ENCODE measurements at places on chromosomes 12 and 14.

- DNase-seq, result no peak
Measured at GRCh38 chr14:33454707-33455106, 496.2 kb downstream of the EGLN3 start.

GRCh38 chr12:108316176-108317086 lies 22.7 kb downstream of the CMKLR1 start:
- no peak for DNase-seq

DNA sequence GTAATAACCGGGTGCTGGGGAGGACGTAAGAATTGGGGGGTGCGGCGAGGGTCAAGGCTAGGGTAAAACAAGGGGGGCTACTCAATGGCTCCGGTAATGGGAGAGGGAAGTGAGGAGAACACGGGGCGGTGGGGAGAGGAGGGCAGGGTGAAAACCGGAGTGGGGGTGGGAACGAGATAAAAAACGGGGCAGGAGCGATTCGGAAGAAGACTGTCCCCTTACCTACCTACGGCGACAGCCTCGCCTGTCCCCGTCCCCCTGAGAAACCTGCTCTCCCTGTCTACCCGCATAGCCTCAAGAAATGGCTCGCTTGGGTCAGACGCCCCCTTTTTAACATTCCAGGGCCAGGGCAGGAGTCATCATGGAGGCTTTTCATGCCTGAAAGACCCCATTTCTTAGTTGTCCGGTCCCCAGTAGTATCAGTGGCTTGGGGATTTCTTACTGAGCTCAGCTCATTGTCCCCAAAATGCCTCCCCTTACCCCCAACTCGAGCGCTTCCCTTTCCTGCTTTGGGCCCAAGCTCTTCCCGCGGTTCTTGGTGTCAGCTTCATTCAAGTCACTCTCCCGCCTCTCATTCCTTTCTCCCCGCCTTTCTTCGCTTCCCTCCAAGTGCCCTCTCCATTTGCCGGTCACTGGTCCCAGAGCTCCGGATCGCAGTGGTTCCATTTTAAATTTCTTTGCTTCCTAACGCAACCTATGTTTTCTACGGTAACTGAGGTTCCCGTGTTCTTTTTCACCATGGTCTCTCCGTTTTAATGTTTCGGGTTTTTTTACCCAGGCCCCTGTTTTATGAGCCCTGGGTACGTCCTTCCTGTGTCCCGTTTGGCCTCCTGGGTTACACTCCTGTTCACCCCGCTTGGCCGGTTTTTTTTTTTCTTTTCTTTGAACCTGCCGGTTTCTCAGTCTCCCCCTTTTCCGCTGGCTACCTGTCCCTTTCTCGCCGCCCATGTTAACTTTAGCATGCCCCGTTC lies 1.2 kb upstream of the WSB2 start:
- peak; percentile 59 for DNase-seq

- DNase-seq, result no peak
Measured at GRCh38 chr12:16984484-16984883, 378.5 kb upstream of the LMO3 start.

- DNase-seq, result no peak
Measured at GRCh38 chr12:110957652-110958051, 37.3 kb upstream of the MYL2 start.

DNA sequence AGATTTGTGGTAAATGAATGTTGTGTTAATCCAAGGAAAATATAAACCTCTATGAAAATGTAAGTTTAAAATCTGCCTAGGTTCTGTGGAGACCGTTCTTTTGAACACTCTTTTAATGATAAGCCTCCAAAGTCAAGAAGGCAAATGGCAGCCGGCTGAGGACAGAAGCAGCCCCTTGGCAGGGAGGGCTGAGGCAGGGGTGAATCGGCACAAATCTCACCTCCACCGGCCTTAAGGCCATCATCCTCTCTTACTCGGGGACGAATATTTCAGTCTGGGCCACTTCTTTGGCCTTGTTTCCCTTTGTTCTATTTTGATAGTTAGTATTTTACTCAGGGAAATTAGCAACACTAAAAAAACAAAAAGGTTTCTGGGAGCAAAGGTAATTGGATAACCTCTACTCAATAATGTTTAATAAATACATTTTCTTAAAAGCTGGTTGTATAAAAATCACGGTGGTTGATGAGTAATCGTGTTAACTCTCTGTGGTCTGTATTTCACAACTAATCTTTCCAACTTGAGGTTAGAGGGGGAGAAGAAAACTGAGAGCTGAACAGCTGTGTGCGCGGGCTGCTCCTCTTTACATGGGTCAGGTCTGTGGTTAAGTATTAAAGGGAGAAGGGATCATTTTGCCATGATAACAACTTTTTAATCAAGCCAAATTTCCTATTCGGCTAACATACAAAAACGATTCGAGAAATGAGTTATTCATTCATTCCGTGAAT lies 18.6 kb downstream of the LGMN start:
- peak; percentile 43 for DNase-seq

DNA sequence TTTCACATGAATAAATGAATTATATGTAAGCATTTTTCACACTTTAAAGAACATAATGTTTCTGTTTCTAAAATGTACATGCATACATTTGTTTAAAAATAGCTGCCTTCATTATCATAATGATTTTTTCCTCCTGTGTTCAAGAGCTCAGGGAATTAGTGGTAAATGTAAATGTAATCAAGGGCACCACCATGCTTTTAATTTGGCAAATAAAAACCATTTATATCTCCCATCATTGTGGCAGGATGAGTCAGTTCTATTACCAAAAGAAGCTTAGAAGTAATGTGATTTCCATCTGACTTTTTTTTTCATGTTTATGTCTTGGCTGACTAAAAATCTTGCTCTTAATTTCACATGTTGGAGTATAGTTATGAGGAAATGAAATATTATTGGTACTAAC lies 176.1 kb downstream of the GXYLT1 start:
- no peak for DNase-seq

- DNase-seq, result no peak
Measured at GRCh38 chr12:67002720-67003119, 266.4 kb upstream of the CAND1 start.

DNA sequence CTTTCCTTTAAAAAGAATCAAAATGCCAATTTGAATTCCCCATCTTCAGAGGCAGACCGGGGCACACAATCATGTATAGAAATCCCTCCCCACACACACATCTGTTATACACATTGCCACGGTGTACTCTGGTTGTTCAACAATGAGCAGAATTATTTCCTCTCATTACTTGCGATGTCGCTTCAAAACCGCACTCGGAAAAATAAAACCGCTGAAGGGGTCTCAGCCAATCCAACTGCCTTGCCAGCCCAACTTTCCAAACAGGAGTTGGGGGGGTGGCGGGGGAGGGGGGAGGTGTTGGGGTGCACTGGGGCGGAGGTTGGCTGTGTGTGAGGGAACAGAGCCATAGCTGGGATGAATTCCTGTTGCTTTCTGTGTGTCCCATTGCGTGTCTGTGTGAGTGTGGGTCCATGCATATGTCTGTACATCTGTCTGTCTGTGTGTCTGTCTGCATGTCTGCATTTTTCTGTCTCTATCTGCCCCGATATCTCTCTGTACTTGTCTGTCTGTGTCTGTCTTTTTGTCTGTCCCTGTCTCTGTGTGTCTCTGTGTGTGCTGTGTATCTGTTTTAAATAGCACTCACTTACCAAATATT lies 163.6 kb upstream of the TBX3 start:
- DNase-seq, result no peak

DNA sequence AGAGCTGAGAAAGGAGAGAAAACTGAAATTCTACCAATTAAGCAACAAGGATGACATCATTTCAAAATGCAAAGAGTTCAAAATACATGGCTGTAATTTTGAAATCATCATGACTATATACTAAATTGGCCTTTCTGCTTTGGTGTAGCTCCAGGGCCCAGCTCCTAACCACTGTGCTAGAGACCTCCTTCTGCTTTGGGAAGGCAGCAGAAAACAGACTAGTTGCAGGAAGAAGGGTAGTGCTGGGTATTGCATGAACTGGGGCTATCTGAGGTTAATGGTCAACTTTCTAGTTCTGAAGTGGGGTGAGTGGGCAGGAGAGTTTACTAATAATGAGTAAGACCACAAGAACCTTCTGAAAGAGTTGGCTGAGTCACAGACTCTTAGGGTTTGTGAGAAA lies 66.2 kb downstream of the PTGER2 start:
- peak; percentile 56 for DNase-seq

DNA sequence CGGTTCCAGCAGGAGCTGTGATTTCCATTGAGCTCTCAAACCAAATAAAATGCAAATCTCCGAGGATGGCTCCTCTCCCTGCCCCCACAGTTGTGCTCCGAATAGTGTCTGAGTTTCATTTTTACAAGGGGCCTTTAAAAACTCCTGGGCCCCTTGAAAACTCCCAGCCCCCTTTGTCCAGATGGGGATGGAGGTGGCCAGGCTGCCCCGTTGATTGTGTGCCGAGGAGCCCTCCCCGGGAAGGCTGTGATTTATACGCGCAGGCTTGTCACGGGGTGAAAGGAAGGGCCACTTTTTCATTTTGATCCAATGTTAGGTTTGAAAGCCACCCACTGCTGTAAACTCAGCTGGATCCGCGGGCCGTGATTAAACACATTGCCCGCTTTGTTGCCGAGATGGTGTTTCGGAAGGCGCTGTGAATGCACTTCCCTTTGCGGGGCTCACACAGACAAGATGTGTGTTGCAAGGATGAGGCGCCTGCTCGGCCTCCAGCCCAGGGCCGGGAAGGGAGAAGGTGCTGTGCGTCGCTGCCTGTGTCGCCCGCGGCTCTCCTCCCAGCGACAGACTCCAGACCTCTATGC lies 98.8 kb downstream of the TMEM132C start:
- no peak for DNase-seq

Measured in GM13977 (cell line).